Stimulated activated CD8-positive, alpha-beta memory T cell treated with anti-CD3 and anti-CD28 coated beads, Interleukin-4, amount 100 ng/mL, for 1 hour (primary cell): ENCODE measurements at places on chromosomes 1 and 21.

DNA sequence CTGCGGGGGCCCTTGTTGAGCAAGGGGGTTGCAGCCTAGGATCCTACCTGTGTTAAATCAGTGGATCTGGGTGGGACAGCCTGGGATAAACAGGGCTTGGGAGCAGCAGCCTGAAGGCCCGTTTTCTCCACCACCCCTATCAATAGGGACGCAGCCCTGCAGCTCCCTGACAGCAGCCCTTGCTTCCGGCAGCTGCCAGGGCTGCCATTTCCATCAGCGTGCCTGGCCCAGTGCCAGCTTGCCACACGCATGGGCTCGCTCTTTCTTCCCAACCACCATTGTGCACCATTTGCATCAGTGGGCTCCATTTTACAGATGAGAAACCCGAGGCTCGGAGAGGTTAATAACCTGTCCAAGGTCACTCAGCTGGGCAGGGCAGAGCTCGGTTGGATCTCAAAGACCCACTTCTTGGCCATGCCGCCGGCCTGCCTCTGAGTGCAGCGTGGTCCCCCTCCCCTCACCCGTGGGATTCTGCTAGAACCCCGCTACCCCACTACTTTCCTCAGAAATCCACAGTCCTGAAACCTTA is 3.8 kb downstream of the WNT4 start:
- no peak for DNase-seq

DNA sequence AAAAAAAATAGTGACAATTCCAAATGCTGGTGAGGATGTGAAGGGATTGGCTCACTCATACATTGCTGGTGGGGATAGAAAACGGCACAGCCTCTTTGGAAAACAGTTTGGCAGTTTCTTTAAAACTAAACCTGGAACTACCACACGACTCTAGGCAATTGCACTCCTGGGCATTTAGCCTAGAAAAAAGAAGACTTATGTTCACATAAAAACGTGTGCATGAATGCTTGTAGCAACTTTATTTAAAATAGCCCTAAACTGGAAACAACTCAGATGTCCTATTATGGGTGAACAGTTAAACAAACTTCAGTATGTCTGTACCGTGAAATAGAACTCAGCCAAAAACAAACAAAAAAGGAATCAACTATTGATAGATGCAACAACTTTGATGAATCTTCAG is 9.4 kb upstream of the TMEM9 start:
- DNase-seq, result no peak

DNA sequence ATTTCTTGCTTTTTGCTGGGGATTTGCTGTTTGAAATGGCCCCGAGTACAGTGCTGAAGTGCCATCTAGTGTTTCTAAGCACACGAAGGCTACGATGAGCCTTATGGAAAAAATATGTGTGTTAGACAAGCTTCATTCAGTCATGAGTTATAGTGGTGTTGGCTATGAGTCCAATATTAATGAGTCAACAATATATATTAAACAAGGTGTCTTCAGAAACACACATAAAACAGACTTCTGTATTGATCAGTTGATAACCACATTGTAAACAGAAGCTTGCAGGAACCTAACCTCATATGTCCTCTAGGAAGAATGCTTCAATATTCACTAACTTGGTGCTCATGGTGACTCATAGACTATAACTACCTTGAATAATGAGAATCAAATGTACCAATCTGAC is 1.7 kb upstream of the GJB5 start:
- DNase-seq, result no peak

- DNase-seq, result peak; percentile 28
These were observed at the start of gene HLCS for GRCh38 chr21:36966066-36966820. Gene HLCS, minus strand, starts transcription at chr21:36966669. Its CDS starts 31 bp downstream, at chr21:36966638.

GRCh38 chr1:38973659-38974437 is 17.2 kb upstream of the AKIRIN1 start:
- no peak for DNase-seq

DNA sequence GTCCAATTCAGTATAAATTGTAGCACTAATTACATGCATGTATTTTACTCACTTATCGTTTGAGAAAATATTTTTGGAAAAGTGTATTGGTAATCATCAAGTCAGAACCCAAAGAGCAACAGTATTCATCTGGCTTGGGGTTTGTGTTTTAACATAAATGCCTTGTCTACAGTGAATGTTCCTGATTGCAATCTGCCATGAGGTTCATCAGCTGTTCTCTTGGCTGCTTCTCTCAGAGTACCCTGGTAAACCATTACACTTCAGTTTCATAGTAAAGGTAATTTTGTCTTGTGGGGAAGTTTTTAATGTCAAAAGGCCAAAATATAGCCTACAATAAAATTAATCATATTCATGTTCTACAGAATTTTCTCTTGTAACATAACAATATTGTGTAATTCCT is 150.3 kb downstream of the IFI44 start:
- no peak for DNase-seq

DNA sequence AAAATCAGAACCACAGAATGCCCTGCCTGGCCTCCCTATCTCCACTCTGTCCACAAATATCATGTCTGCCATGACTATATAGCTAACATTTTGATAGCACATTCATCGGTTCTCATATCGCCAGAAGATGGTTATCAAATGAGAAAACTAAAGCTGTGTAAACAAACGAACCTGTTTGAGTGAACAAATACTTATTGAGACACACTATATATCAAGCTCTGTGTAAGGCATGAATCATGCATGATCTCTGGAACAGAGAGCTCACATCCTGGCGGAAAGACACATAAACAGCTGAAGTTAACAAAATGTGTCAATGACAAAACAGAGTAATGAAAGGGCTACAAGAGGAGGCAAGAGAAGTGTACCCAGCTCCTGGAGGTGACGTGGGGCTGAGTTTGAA is 13.1 kb downstream of the KCND3 start:
- no peak for DNase-seq

DNA sequence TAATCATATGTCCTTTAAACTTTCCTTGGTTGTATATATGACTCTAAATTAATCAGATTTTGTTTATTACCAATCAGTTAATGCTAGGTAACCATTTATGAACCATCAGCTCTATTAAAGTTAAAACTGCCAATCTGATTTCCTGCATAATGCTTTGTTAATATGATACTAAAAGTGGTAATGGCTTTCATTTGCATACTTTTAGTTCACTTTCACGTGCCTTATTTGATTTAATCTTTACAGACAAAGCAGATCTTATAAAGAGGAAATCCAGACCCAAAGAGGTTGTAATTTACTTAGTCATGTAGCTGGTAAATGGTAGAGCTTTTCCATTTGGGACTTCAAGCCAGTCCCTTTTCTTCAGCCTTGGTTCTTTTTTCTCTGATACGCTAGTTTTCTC is 61.3 kb downstream of the CLIC4 start:
- DNase-seq, result no peak

DNA sequence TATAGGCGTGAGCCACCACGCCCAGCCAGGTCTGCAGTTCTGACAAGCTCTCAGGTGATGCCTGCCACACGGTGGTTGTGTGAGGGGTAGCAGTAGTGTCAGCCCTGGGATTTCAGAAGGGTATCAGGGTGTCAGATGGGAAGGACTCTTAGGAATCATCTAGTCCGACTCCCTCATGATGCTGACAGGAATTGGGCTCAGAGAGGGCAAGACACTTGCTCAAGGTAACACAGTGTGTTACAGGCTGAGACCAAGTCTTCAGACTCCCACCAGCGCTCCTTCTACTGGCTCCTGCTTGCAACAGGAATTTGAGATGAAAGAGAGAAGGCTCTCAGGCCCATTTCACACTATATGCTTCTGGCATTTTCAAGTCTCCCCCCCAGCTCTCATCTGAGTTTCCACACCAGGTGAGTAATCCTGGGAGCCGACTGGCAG is 6.9 kb downstream of the HTR1D start:
- DNase-seq, result no peak

DNA sequence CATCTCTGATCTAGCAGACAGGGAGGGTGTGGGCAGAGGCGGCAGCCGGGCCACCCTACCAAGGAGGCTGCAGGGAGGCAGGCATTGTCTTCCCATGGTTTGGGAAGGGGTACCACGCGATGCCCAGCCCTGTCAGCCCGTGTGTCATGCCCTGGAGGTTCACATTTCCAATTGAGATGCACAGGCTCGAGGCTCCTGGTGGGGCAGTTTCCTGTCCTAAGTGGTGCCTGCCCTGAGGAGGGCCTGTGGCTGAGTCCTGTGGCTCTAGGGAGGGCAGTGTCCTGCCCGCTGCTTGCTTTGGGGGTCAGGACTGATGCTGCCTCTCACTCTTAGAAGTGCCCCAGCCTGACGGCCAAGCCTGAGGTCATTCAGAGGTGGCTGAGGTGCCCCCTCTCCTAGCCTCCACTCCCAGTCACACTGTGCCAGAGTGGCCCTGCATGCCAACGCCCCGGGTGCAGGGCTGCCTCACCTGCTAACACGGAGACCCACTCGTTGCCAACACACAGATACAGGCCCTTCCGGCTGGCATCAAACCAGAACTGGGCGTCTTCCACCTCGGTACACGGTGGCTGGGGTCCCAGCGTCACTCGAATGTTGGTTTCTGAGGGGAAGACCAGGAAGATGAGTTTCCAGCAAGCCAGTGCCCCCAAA is 11.9 kb downstream of the KRTAP10-1 start:
- DNase-seq, result no peak

- no peak for DNase-seq
These were observed 8.0 kb upstream of the RLF start for GRCh38 chr1:40153073-40153770.

DNA sequence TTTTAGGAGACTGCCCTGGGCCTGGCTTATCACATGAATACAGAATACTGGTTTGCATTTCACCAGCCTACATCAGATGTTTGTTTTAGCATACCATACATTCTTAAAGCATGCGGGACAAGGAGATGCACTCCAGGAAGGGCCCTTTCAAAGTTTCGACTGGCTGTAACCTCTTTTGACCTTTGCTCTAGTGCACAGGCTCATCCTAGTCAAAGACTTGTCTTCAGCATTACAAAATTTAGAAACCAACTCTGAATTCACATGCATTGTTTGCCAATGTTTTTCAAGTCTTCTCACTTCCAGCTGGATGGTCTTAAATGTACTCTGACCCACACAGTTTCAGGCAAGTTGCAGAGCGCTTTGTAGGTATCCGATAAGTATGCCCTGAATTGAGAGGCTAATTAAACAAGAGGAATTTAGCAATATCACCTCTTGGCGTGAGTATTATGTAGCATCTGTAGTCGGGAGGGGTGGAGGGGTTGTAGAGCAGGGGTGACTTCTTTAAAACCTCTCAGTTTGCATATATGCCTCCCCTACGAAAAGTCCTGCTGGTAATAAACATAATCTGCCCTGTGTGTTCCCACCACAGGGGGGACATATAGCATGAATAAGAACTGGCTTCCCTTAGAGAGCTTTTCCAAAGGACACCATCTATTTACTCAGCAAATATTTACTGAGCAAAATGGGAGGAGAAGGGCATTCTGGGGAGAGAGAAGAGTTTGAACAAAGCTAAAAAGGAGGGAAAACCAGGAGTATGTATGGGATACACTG is 24.4 kb upstream of the AHCYL1 start:
- no peak for DNase-seq

DNA sequence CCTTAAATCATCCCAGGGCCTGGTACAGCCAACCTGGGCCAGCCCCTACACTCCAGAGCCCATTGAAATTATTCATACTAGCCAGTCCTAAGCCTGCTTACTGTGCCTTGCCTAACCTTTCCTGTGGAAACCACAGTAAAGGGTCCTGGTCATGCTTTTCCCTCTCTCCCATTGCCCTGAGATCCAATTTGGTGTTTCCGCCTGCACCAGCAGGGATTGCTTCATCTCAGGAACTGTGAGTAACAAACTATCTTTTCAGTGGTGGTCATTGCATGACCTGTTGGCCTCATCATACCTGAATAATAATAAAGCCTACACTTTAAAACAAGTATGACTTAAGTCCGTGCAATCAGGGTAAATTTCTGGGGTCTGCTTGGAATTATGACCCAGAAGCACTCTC is 18.7 kb upstream of the GALNT2 start:
- DNase-seq, result no peak

GRCh38 chr1:40114400-40114799 is 17.3 kb upstream of the PPT1 start:
- DNase-seq, result no peak

DNA sequence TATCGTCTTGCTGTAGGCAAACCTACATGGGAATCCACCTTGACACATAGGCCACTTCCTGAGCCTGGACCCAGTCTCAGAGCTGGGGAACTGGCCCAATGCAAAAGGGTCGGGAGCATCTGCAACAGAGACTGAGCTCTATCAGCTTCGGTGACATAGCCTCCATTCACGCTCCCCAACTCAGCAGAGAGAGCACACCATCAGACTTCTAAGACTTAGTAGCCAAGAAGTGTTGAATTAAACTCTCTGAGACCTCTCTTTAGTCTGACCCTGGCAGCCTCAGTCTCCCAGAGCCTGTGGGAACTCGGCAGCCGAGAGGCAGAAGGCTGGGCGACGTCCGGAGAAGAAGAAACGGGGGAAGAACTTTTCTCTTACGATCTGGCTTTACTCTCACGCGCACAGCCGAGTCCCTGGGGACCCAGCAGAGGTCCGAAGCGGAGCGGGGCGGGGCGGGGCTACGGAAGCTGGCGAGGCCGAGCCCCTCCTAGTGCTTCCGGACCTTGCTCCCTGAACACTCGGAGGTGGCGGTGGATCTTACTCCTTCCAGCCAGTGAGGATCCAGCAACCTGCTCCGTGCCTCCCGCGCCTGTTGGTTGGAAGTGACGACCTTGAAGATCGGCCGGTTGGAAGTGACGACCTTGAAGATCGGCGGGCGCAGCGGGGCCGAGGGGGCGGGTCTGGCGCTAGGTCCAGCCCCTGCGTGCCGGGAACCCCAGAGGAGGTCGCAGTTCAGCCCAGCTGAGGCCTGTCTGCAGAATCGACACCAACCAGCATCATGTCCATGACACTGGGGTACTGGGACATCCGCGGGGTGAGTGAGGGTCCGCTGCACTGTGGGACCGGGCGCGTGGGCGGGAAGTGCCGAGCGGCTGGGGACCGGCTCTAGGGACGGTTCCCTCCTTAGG is at the start of gene GSTM4:
GSTM4 (plus strand) TSS at position 485 of the 905 bp plus-strand sequence; CDS start at position 776, 291 bp downstream.
- DNase-seq, result peak; percentile 38

- DNase-seq, result no peak
These were observed 133.2 kb upstream of the BARHL2 start for GRCh38 chr1:90850181-90850897.

GRCh38 chr1:98021126-98021525 is 100.3 kb upstream of the DPYD start:
- no peak for DNase-seq

DNA sequence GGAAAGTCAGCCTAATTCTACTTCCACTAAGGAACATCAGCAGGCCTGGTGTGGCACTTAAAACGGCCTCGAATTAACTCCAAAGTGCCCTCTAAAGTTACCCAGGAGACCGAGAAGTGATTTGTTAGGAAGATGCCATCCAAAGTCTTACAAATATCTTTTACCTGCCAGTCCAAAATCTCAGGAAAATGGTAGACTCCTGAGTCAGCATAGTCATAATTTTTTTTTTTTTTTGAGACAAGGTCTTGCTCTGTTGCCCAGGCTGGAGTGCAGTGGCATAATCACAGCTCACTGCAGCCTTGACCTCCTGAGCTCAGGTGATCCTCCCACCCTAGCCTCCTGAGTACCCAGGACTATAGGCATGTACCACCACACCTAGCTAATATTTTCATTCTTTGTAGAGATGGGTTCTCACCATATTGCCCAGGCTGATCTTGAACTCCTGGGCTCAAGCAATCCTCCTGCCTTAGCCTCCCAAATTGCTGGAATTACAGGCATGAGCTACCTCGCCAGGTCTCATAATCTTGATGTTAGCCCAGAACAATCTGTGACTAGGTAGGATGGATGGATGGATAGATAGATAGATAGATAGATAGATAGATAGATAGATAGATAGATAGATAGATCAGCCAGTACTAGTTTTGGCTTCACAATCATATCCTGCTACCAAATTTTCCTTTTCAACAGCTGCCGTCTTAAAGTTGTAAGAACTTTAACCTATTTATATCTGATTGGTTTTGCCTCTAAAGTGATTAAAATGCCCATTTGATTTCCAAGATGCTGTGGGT is 25.3 kb upstream of the PPP2R5A start:
- no peak for DNase-seq
